Stimulated activated CD4-positive, alpha-beta T cell treated with anti-CD3 and anti-CD28 coated beads, Interleukin-15, amount 100 ng/mL, for 1 hour (primary cell): ENCODE measurements at places on chromosomes 2 and 18.

- DNase-seq = no peak
These were observed 54.2 kb downstream of the DIPK1C start for GRCh38 chr18:74402806-74403433.

DNA sequence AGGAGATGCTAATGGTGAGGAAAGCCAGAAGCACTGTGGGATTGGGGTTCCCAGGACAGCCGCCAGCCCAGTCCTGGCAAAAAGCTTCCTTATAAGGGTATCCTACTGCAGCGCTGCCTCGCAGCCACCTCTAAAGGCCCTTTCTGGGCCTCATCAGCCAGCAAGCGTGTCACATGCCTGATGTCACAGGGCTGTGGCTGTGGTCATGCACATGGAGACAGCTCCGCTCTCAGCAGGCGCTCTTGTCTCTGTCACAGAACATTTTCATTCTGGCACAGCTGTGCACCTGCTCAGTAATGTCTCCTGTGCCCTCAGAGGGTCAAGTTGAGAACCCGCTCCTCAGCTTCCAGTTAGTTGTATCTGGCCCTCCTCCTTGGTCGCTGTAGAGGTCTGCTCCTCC is 17.7 kb upstream of the MAL start:
- no peak for DNase-seq

GRCh38 chr2:187543488-187543887 is 10.7 kb downstream of the TFPI start:
- DNase-seq = no peak

DNA sequence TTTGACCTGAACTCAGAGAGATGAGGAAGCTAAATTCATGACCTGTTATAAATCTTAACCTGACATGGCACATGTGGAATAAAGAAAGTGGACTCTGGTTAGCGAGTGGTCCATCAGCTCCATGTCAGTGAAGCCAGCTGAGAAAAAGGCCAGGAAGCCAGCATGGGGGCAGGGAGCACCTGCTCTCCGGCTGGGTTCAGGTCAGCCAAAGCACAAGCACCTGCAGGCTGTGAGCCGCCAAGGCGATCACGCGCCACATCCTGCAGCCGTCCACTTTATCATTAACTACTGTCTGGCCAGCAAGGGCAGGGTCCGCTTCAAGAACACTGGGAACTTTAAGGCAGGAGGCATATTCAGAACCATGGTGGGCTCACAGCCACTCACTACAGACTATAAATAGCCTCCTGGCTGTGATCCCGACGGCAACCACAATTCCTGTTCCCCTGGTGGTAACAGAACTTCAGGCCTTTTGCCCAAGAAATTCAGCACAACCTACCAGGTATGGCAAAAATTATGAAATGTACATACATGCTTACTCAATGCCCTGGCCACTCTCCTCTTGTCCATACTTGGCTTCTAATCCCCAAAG is 35.5 kb downstream of the ACVR1 start:
- DNase-seq = no peak

DNA sequence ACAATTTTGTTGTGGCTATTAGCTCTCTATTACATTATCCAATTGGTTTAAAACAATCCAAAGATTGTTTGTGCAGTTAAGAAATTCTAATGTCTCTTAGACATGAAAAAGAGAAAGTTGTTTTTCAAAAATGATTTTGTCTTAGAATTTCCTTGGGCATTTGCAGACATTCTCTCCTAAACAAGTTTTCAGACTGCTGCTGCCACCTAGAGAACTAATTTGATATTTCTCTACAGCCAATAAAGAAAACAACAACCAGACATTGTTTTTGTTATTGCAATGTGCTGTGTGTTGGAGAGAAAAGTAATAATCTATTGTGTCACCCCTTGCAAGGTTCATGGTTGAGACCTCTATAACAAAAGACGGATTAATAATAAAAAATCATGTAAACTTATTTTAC is 119.0 kb upstream of the SYT4 start:
- no peak for DNase-seq

DNA sequence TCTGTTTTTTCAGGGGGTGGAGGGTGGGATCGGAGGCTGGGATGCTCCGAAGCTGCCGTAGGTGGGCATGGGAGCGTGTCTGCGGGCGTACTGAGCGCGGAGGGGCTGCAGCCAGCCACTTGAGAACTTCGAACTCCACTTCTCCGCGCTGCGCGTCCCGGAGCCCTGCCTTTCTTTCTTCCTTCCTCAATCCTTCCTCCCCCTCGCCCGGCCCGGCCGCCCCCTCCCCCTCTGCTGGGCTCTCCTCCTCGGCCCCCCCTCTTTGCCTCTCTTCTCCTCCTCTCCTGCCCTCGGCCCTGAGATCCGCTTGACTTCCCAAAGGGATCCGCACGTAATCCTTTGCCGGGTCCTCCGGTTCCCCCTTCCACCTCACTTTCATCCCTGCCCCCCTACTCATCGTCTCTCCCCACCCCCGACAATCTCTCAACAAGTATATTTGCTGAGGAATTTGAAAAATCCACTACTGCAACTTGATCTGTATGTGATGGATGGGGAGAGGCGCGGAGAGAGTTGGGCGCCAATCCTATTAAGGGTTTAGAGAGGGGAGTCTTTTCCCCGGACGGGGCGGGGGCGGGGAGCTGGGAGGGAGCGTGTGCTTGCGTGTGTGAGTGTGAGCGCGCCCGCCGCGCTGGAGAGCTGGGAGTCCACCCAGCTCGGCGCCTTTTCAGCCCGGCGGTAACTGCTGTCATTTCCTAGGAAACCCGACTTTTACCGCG is 1.1 kb downstream of the GLI2 start:
- DNase-seq = no peak

- DNase-seq = no peak
These were observed 41.6 kb downstream of the RBBP8 start for GRCh38 chr18:22974707-22975106.

DNA sequence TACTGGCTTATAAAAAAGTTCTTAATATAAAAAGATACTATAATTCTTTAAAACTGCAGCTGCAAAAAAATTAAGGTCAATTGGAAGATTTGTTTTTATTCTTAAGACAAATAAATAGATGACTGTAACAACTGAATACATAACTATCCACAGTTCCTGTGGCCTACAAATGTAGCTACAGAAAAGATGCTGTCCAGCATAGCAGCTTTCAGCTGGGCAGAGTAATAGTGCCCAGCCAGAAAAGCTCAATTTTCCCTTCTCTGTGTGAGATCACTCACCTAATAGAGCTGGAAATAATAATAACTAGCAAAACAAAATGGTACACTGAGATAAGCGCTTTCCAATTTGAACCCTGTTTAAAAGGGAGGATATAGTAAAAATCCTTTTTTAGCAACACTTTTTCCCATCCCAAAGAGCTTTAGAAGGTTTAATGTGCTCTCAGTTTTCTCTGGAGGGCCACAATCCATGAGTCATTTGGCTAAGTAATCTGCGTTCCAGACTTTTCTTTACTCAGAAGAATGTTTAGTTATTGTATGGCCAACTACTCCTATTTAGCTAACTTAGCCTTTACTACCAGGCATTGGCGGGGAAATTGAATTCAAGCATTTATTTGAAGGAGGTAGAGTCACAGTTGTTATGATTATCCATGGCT is 158.1 kb upstream of the SLC39A10 start:
- no peak for DNase-seq

DNA sequence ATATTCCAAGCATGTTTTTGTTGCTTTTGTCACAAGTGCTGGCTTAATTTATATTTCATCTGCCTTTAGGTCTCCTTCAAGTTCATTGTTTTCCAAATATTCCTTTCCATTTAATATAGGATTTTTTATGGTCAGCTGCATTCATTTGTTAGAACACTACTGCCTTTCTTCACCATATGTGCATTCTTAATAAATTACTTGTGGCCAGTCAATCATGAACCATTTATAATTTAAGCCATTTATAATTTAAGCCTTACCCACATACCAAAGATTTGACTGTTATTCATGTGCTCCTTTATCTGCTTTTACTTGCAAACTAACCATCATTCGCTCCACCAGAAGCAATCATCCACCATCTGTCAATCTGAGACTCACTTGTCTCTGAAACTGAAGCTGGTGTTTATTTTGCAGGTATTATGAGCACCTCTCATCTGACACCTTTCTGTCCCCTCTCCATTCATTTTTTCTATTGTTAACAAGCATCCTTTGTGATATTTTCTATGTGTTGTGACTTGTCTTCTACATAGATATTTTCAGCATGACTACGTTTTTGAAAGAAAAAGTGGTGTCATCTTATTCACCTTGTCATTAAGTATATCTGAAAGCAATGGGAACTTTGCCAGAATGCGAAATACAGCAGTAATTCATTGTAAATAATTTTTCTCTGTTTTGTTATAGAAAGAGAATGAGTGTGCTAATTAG is 786.8 kb downstream of the KCNJ3 start:
- no peak for DNase-seq

GRCh38 chr2:238573065-238573778 is 146.5 kb downstream of the ASB1 start:
- DNase-seq = no peak

GRCh38 chr2:207039225-207039624 is 99.9 kb downstream of the CPO start:
- no peak for DNase-seq

DNA sequence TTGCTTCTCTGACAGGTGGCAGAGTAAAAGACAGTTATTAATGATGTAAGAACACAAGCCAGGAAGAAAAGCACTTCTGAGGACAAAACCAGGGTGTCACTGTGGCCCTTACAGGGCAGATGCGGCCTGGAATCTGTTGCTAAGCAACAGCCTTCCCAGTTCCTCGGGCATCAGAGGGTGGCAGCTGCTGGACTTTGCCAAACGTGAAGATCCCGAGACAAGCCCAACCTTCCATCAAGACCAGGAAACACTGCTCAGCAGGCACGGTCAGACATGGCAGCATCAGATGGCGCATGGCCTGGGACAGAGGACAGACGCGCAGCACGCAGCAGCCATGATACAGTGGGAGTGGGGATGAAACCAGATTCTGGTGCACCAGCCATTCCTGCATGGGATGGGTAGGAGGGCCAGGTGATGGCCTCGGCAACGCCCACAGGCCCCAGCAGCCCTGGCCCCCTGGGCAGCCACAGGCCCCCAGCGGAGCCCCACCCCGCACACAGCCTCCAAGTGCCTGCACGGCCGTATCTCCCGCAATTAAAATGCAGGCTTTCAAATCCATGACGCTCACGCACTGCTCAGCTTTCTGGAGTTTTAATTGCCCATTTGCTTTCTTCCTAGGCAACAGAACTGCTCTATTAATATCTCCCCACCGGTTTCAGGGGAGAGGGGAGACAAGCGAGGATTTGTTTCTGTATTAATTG is 89.0 kb downstream of the EIPR1 start:
- no peak for DNase-seq

DNA sequence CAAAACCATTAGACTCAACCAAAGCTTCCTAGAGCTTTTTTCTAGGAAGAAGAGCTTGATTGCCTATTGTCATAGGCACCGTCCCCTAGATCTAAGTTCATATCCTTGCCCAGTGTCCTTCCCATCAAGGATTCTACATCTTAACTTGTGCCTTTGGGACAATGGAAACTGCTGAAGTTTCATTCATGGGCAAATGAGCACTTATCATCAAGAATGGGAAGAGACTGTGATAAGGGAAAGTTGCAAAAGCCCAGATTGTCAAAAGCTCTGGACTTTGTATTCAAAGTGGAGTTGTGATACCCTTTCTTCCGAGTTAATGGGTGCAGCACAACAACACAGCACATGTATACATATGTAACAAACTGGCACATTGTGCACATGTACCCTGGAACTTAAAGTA is 503.0 kb upstream of the KLHL29 start:
- no peak for DNase-seq

DNA sequence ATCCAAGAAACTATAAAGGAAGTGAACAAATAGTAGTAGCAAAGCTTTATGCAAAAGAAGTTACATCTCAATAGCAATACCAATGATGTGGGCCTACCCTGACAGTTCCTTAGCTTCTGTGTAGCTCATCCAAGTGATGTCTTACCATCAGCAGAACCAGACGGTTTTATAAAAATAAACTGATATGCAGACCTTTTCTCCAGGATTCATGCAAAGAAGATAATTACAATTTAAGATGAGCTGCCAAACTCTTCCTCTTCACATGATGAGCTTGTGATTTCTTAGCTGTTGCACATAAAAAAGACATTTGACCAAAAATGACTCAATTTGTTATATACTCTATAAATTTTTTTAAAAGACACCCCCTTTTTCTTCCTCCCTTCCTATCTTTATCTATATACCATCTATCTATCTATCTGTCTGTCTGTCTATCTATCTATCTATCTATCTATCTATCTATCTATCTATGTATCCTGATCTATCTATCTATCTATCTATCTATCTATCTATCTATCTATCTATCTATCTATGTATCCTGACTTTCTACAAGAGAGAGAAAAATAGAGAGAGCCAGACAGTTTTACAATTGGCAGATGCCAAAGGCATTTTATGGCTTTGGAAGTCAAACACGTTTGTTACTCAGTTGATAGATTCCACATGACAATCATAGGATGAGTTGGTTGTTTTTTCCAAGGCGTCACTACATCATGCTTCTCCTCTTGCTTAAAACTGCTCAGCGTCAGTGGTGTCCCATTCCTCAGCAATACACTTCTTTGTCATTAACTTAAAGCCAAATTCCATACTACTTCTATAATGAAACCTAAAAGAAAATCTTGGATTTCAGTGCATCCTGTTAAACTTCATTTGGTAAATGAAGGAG is 65.9 kb upstream of the ACTR3 start:
- DNase-seq = no peak

DNA sequence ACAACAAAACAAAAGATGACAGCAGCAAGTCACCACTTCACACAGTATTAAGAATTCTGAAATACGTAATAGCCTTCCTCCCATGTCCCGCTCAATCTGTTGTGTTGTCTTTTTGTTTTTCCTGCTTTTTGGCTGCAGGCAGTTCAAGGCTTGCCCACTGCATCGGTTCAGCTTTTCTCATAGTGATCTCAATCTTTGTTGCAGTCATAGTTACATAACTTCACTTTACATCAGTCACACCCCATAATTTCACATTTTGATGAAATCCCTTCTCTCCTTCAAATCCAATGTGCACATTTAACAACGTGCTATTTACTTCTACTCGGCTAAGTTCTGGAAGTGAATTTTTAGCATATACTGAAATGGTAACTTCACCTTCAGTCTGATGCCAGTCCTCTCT is 33.8 kb upstream of the HAAO start:
- DNase-seq = no peak

- no peak for DNase-seq
These were observed 5.8 kb upstream of the ARL5A start for GRCh38 chr2:151833984-151834383.

GRCh38 chr18:12032786-12033642 is 51.7 kb downstream of the IMPA2 start:
- DNase-seq = no peak

GRCh38 chr2:60538101-60538500 is 15.4 kb downstream of the BCL11A start:
- no peak for DNase-seq

GRCh38 chr18:79852561-79853302 is 55.0 kb downstream of the KCNG2 start:
- no peak for DNase-seq
